Activated gamma-delta T cell (primary cell): ENCODE measurements at places on chromosomes 12 and 14.

- no peak for DNase-seq
Observed at GRCh38 chr12:116604951-116605641, 45.9 kb downstream of the MAP1LC3B2 start.

DNA sequence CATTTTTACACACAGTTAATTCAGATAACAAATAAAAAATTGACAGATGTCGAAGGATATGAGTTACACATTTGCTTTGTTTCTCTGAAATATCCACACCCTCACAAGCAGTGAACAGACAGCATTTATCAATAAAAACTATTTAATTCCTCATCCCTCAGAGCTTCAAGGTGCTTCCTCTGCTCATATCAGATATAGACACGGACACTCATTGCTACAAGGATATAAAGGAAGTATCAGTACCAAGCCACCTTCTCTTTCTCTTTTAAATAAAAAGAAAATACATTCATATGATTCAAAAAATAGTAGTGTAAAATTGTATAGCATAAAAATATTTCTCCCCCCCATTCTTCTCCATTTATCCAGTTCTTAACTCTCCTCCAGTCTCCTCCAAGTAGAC is 21.9 kb upstream of the MAGOHB start:
- no peak for DNase-seq

- no peak for DNase-seq
Observed at GRCh38 chr14:104320611-104321086, 182.3 kb downstream of the KIF26A start.

DNA sequence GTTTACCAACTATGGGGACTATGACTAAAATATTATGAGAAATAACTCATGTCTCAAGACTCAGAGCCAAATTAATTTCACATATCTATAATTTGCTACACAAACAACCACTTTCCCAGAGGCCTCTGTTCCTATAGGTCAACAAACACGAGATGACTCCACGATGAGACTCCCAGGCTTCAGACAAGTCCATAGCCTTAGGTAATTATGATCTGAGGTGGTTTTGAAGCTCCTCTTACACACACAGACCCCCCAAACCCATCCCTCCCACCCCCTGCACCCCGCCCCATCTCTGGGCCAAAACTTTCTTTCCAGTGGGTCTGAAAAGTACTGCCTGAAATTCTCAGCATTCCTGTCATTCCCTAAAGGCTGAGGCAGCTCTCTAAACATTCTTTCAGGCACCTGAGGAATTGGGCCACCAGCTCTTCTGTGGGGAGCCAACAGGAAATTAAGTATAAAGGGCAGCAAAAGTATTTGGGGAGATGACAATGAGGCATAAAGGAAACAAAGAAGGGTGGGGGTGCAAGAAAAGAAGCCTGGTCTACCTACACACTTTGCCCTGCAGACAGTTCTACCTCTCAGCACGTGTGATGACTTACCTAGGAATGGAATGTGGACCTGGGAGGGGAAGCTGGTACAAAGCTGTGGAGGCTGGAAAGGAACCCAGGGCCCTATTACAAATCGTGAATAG is 143.6 kb downstream of the PAWR start:
- no peak for DNase-seq

GRCh38 chr12:47577206-47577989 is 128.4 kb downstream of the RPAP3 start:
- no peak for DNase-seq

- DNase-seq, result no peak
Observed at GRCh38 chr14:101176535-101177205, 273.1 kb upstream of the RTL1 start.

DNA sequence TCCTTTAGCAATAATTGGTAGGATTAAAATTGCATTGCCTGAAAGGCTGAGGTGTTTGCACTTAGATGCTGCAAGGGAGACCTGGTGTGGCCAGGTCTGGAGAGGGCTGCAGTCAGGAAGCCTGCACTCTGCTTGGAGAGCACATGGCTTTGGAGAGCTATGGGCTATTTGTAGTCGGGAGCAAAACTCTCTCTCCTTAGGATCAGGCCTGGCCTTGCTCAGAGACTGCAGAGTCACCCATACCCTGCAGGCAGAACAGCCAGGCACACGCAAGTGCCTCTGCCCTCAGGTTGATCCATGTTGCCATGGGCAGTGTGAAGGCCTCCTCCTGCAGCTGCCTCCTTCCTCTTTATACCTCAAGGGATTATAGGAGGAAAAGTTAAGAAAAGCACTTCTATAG is 26.8 kb downstream of the CKB start:
- no peak for DNase-seq

DNA sequence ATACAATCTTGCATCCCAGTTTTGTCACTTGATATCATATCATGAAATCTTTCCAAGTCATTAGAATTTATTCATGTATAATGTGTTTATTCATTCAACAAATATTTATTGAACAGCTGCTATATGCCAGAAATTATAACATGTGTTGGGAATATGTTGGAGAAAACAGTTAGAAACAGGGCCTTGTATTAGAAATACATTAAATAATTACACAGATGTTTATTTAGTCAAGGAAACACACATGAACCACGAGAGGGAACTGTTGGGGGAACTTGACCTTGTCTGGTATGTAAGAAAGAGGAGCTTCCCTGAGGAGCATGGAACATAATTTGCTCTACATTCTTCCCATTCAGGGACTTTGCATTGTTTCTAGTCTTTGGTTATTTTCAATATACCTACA is 191.7 kb upstream of the FRMD6 start:
- DNase-seq, result no peak

- DNase-seq, result no peak
Observed at GRCh38 chr12:131351319-131352028, 359.4 kb upstream of the SFSWAP start.

GRCh38 chr14:68195126-68195525 is 375.5 kb downstream of the RAD51B start:
- DNase-seq, result no peak

GRCh38 chr12:91677556-91677955 is 468.1 kb downstream of the BTG1 start:
- no peak for DNase-seq
